ENCODE measurements at places on chromosomes 12 and 14.

- no peak for DNase-seq
Measured at GRCh38 chr14:100305324-100306100, 732 bp downstream of the SLC25A29 start.

DNA sequence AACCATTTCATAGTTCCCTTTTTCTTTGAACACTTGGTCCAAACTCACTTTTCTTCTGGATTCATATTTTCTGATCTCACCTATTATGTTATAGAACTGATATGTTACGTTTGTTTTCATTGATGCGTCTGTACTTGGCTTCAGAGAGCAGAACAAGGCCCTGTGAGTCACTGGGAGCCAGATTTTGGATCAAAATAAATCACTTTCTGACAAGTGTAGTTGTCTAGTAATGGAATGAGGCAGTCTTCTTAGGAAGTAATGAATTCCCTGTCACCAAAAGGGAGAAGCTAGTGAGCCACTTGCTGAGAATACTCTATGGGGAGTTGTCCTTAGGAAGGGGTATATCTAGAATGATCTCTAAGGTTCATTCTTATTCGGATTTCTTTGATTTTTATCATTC lies 10.2 kb downstream of the BICD1 start:
- DNase-seq = no peak

- DNase-seq = no peak
Measured at GRCh38 chr12:47234576-47235141, 154.9 kb upstream of the AMIGO2 start.

DNA sequence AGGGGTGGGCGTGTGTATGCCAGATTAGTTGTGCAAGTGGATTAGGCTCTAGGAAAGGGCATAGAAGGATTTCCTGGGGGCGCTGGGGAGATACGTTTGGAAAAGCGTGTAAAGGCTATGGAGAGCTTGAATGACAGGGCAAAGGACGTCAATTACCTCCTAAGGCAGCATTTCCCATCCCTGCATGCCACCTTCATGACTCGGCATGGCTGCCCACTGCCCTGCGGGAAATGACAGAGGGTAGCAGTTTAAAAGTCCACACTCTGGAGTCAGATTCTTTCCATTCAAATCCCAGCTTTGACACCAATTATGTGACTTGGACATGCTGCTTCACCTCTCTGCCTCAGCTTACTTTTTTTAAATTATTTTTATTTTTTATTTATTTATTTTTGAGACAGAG lies 14.8 kb upstream of the TMEM229B start:
- no peak for DNase-seq

DNA sequence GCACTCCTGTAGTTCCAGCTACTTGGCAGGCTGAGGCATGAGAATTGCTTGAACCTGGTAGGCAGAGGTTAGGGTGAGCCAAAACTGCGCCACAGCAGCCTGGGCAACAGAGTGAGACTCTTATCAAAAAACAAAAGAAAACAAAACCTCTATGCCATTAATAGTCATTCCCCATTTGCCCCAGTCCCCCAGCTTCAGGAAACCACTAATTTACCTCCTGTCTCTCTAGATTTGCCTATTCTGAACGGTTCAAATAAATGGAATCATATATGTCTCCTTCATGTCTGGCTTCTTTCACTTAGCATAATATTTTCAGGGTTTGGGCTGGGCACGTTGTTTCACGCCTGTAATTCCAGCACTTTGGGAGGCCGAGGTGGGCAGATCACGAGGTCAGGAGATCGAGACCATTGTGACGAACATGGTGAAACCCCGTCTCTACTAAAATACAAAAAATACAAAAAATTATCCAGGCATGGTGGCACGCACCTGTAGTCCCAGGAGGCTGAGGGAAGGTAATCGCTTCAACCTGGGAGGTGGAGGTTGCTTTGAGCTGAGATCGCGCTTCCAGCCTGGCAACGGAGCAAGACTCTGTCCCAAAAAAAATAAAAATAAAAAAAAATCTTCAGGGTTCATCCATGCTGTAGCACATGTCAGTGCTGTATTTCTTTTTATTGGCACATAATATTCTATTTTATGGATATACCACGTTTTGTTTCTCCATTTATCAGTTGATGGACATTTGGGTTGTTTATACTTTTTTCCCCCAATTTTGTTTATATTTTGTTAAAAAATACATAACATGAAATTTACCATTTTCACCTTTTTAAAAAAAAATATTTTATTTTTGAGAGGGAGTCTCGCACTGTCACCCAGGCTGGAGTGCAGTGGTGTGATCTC lies 31.9 kb downstream of the KNTC1 start:
- no peak for DNase-seq

DNA sequence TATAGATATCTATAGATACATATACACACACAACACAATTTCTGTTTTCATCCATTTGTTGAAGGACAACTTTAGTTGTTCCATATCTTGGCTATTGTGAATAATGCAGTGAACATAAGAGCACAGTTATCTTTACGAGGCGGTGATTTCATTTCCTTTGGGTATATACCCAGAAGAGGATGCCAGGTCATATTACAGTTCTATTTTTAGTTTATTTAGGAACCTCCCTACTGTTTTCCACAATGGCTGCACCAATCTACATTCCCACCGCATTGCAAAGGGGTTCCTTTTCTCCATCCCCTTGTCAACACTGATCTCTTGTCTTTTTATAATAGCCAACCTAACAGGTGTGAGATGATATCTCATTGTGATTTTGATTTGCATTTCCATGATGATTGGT lies 143.4 kb upstream of the ARHGAP5 start:
- DNase-seq = no peak

Data from gastrocnemius medialis (tissue), 4 donors.